ENCODE measurements at places on chromosomes 1 and 21.

DNA sequence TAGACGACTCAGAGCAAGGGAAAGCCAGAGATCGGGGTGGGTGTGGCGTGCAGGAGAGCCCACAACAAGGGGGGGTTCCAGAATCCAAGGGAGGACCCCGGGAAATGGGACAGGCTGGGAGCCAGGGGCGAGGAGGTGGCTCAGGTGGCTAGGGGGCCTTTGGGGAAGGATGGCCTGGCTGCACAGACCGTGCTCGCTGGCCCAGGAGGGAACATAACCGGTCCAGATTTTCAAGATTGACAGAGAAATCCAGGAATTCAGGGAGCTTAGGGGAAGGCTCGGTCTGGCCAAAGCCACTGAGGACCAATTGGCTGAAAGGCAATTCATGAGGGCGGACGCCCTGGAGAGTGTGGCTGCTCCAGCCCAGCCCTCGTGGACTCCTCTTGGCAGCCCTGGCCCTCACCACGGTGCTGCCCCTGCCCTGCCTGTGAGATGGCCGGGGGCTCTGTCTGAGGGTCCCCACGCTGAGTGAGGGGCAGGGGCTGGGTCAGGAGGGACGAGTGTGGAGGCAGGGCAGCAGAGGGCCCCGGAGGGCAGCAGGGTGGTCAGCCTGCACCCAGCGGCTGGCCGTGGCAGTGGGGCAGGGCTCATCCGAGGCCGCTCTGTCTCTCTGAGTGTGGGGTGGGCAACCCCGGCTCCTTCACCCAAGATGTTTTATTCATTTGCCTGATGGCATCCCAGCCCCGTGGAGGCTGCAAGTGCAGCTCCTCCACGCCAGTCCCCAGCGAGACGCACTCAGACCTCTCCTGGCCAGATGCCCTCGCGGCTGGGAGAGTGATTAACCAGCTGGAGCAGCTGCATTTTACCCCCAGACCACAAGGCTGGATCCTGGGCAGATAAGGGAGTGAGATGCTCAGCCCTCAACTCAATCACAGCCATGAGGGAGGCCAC lies 5.6 kb upstream of the LRRC3 start:
- DNase-seq = peak; percentile 91

- DNase-seq = no peak
These were observed 98.0 kb downstream of the ADAMTS1 start for GRCh38 chr21:26747216-26747615.

GRCh38 chr1:231590453-231591198 lies 36.0 kb upstream of the DISC1 start:
- DNase-seq = peak; percentile 60

DNA sequence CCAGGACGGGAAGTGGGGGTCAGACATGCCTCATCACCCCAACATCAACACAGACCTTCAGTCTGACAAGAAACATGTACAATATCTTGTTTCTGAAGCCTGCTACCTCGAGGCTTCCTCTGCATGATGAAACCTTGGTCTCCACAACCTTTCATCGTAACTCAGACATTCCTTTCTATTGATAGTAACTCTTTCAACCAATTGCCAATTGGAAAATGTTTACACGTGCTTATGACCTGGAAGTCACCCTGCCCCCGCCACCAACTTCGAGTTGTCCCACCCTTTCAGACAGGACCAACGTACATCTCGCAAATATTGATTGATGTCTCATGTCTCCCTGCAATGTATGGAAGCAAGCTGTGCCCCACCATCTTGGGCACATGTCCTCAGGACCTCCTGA lies 159.5 kb downstream of the ETS2 start:
- no peak for DNase-seq

GRCh38 chr1:21129407-21129806 lies 47.3 kb downstream of the EIF4G3 start:
- no peak for DNase-seq

DNA sequence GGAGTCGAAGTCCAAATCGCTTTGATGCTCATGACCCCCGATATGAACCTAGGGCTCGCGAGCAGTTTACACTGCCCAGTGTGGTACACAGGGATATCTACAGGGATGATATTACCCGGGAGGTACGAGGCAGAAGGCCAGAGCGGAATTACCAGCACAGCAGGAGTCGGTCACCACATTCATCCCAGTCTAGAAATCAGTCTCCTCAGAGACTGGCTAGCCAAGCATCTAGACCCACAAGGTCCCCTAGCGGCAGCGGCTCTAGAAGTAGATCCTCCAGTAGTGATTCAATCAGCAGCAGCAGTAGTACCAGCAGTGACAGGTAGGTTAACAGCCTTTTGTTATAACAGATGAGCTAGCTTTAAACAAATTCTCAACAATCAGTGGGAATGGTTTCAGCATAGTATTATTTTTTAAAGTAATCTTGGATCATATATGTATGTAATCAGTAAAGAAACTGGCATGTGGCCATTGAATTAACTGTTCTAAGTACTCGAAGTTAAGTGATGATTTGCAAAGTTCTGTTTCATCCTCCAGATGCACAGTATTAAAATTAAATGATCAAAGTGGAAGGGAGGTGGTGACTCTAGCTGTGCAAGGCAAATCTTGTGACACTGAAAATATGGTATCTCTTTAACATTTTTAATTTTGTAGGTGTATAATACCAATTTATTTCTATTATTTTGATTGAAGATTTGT lies 29.0 kb downstream of the SPEN start:
- DNase-seq = no peak

GRCh38 chr1:14479865-14480264 lies 118.6 kb upstream of the KAZN start:
- DNase-seq = no peak

- DNase-seq = no peak
These were observed 136.2 kb downstream of the NAV1 start for GRCh38 chr1:201675143-201675542.

DNA sequence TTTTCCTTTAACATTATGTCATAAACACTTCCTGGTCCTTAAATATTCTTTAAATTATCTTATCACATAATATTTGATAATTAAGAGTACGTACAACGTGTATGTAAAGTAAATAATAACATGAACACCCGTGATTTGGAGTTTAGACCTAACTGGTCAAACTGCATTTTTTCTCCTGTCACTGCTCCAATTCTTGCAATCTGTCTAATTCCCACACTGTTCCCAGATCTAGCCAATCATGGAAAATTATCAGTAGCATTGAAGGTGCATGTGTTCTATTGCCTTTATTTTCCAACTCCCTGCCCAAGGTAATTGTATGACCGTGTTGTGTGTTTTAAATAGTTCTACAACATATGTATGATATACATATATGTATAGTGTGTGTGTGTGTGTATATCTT lies 2.1 kb upstream of the PM20D1 start:
- no peak for DNase-seq

- no peak for DNase-seq
These were observed 34.3 kb upstream of the EDEM3 start for GRCh38 chr1:184788970-184789369.

DNA sequence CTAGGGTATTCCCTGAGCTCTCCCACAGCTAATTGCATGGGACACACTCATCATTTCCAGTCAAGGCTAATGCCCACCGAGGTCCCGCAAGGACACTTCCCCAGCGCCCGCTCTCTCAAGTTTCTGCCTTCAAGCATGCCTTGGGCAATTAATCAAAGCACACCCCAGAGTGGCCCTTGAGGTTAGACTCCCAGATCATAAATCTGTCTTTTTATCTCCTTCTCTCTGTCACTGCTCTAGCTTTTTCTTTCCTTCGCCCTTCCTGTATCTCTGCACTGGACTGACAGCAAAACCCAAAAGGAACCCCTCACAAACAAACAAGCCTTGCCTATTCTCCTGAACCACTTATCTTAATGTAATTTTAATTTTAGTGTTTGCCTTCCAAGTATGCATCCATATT lies 7.9 kb upstream of the EXOSC10 start:
- no peak for DNase-seq

GRCh38 chr1:2451741-2452140 lies 24.3 kb upstream of the PLCH2 start:
- DNase-seq = no peak

GRCh38 chr21:39022863-39023693 lies 160.2 kb downstream of the PSMG1 start:
- no peak for DNase-seq

- DNase-seq = no peak
These were observed 57.6 kb downstream of the OPTC start for GRCh38 chr1:203551550-203551949.

GRCh38 chr1:173403996-173404395 lies 73.1 kb upstream of the PRDX6 start:
- DNase-seq = no peak

DNA sequence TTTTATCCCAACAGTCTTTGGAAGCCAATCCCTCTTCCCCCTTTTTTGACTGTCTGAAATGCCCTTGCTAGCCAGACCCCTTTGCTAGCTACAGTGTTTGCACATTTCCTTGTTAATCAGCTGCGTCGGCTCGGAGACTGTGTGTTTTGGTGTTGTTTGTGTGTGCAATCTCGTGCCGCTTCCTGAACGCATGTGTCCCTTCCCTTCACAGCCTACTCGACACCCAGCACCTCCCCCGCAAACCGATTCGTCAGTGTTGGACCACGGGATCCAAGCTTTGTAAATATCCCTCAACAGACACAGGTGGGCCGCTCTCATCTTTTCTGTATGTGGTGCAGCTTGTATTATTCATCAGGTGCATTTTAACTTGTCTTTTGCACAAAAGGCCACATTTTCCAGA lies 298.7 kb downstream of the TM2D1 start:
- DNase-seq = no peak

- DNase-seq = no peak
These were observed 72.3 kb downstream of the CAMK2N1 start for GRCh38 chr1:20413776-20414140.

GRCh38 chr1:8639148-8639547 lies 178.3 kb downstream of the RERE start:
- DNase-seq = no peak

- no peak for DNase-seq
These were observed 47.0 kb downstream of the CD46 start for GRCh38 chr1:207798847-207799246.

DNA sequence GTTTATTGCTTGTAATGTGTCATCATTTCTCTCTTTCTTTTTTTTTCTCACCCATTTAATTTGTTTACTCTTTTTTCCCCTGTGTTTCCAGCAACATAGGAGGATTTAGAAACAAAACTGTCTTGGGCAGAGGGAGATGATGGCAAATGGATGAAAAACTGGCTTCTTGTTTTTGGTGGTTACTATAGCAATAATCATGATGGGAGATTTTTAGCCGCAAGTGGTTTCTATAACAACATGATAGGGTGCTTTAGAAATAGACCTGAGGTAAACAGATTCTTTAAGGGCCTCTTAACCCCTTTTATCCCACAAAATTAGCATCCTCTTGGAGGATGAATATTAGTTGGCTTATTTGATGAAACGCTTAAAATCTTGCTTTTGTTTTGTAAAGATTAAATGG lies 51.6 kb downstream of the CRB1 start:
- DNase-seq = no peak

DNA sequence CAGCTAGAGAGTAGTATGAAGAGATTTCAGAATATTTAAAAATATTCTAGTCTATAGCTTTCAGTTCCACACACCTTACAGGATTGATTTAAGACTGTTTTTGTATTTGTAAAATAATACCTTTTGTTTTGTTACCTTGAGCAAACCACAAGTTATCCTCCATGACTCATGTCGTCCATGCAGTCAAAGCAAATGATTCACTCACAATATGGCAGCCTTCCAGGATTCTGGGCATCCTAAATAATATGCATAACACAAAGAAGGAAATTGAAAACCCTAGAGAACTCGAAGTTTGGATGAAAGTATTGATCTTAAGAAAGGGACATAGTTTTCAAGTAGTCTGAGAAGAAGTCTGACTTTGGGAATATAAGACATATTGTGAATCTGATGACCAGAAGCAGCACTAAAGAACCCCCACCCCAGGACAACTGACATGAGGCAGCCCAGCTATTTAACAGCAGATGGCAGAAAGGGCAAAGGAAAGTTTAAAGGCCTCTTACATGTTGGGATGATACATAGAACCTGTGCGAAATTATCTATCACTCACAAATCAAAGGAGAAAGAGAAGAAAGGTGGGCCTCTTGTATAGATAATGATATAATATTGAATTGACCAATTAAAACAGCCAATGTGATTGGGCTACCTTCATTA lies 857.9 kb downstream of the BRINP3 start:
- DNase-seq = no peak

DNA sequence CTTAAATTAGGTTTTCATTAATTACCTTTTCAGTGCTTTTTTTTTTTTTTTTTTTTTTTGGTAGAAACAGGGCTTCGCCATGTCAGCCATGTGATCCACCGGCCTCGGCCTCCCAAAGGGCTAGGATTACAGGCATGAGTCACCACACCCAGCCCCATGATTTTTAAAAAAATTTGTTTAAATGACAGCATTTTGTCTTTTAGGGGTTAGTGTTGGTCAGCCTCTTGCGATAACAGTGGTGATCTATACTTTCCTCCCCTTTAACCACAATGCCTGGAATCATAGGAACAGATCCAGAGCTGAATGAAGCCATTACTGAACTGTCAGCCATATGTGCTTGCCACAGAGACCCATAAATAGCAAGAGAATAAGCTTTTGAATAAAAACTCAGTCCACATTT lies 73.9 kb downstream of the CACHD1 start:
- no peak for DNase-seq

DNA sequence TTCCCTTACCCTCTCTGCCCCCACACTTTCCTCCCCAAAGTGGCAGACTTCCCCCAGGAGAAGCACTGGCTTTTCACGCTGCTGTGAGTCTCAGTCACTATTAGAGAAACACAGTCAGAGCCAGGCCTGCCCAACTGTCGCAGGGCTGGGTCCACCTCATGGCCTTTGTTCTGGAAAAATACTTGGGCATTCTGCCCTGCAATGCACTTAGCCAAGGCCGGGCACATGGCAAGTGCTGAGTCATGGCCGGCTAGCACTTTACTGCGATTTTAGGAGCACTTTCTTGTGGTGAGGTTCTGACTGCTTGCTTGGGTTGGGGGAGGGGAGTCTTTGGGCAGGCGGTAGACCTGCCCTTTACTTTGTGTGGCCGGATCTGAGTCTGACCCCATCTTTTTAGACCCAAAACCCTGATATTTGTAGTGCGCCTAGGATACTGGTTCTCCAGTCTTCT lies 7.7 kb downstream of the EPHX1 start:
- DNase-seq = no peak

DNA sequence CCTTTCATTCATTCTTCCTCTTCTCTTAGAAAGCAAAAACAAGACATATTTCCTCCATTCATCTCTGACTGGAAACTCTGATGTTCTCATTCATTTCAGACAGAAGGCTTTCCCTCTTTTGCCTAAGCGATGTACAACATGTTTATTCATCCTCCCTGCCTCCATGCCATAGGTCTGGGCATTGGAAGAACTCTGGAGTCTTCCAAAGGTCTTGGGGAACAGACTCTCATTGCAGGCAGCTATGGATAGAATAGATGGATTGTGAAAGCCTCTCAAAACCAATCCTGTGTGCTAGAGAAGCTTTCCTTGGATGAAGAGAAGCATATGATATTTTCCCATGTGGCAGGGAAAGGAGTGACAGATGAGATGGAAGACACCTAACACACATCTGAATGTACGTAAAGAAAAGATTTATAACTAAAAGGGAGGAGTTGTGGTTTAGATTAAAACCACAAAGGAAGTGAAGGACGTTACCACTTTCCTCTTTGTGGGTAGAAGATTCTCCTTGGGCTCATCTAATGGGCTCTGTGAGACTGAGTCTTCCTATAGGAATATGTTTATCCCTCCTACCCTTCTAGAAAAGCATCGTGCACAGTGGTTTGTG lies 38.7 kb downstream of the BCL9 start:
- no peak for DNase-seq

All from SK-N-SH (cell line).